ENCODE measurements at places on chromosomes 1 and 21. TPM values are rescaled to one million over a fixed set of nuclear protein-coding genes. Genes with fewer than 3 reads are reported as not detected.

LRRC38 gene
- not detected for polyA plus RNA-seq

PHF13 gene
- polyA plus RNA-seq, result 7.4 TPM

MPZL1 gene
- 107 TPM for polyA plus RNA-seq

SPRR2G gene
- polyA plus RNA-seq, result not detected

TFB2M gene
- polyA plus RNA-seq, result 13.7 TPM

KRTAP10-12 gene
- not detected for polyA plus RNA-seq

TCHH gene
- 0.02 TPM for polyA plus RNA-seq

SPOCD1 gene
- polyA plus RNA-seq, result 5.4 TPM

C21orf91 gene
- polyA plus RNA-seq, result 9.3 TPM

KPRP gene
- polyA plus RNA-seq, result 0.62 TPM

GPBP1L1 gene
- 51.1 TPM for polyA plus RNA-seq

SLC35D1 gene
- polyA plus RNA-seq, result 11.0 TPM

CCDC181 gene
- not detected for polyA plus RNA-seq

ADGRL4 gene
- polyA plus RNA-seq, result not detected

ACTL8 gene
- not detected for polyA plus RNA-seq

NUP210L gene
- polyA plus RNA-seq, result not detected

OR2T5 gene
- polyA plus RNA-seq, result not detected

DRAXIN gene
- 0.07 TPM for polyA plus RNA-seq

GNPAT gene
- 23.0 TPM for polyA plus RNA-seq

CENPF gene
- 12.0 TPM for polyA plus RNA-seq

PAPPA2 gene
- polyA plus RNA-seq, result 0.09 TPM

ZYG11A gene
- 0.08 TPM for polyA plus RNA-seq

FCGR3B gene
- polyA plus RNA-seq, result not detected

LCE1F gene
- polyA plus RNA-seq, result 1.1 TPM

OR14K1 gene
- not detected for polyA plus RNA-seq

NUDC gene
- polyA plus RNA-seq, result 61.7 TPM
